Suprapubic skin (tissue), 4 donors: ENCODE measurements at places on chromosomes 4 and X. TPM values are rescaled to one million over a fixed set of nuclear protein-coding genes. Genes with fewer than 3 reads are reported as not detected.

- no peak overlapping the region for H3K4me3 ChIP-seq
- no peaks in the 10 kb centered on the region for H3K4me1 ChIP-seq
- no peak for DNase-seq
- H3K27me3 ChIP-seq, result no peaks in the 10 kb centered on the region
- no peaks in the 10 kb centered on the region for H3K36me3 ChIP-seq
These were observed 1.8 kb downstream of the FTHL17 start for GRCh38 chrX:31070057-31070468.

Gene ADGRG4
- total RNA-seq, result not detected

DNA sequence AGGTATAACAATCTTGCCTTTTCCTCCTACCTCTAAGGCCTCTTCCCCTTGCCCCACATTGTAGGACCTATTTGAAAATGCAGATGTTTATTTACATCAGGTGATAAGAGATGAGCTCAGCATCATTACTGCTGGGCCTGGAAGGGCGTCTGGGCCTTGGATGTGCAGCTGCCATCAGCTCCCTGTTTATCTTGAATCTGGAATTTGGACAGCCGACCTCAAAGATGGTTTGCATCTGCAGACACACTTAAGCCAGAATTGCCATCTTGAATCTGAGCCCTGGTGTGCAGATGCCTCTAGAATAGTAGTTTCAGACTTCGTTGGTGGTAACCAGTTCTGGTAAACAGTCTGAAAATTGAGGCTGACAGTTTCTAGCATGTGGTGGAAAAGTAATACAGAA, 59.0 kb downstream of the FAM193A start:
- no peak overlapping the region for H3K27ac ChIP-seq
- H3K4me1 ChIP-seq, result peaks cover 29% of the 10 kb centered on the region
- H3K36me3 ChIP-seq, result no peaks in the 10 kb centered on the region
- H3K27me3 ChIP-seq, result no peaks in the 10 kb centered on the region

GRCh38 chr4:64266669-64267068, 142.6 kb downstream of the TECRL start:
- no peak overlapping the region for H3K27ac ChIP-seq
- no peak for DNase-seq
- no peaks in the 10 kb centered on the region for H3K4me1 ChIP-seq
- no peaks in the 10 kb centered on the region for H3K36me3 ChIP-seq
- H3K4me3 ChIP-seq, result no peak overlapping the region

- H3K4me3 ChIP-seq, result no peak overlapping the region
- H3K36me3 ChIP-seq, result no peaks in the 10 kb centered on the region
- H3K4me1 ChIP-seq, result peaks cover 2% of the 10 kb centered on the region
- no peak for DNase-seq
- H3K27me3 ChIP-seq, result no peaks in the 10 kb centered on the region
These were observed 643.7 kb downstream of the BCOR start for GRCh38 chrX:39453889-39454621.

Gene PYURF
- 85.2 TPM for total RNA-seq
